ENCODE measurements at places on chromosomes 5 and 9.

- DNase-seq = no peak
Observed at GRCh38 chr9:108816037-108816436, 39.7 kb downstream of the ACTL7B start.

DNA sequence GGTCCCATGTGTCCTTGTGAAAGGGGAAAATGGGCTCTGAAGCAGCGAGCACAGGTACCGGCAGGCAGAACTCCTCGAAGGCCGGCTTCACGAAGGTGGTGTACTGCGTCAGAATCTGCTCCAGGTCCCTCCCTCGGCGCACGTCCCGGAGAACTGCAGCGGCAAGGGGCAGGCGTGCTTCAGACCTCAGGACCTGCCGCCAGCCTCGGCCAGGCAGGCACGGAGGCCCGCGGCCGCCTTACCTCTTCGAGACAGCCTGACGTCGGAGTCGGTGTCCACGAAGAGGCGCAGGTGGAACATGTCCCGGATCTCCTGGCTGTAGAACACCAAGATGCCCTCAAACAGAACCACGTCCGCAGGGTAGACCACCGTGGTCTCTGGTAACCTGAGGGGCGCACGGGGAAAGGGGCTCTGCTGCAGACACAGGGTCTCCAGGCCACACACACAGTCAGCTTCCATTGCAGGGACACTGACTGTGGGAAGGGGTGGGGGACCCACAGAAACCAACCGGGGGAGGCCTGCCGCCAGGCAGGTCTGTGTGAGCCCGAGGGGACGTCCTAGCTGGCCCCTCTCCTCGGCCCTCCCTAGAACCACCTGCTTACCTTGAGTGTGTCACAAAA, 2.1 kb downstream of the UCK1 start:
- DNase-seq = no peak

GRCh38 chr9:138024831-138025291, 147.3 kb downstream of the CACNA1B start:
- DNase-seq = no peak

- no peak for DNase-seq
Observed at GRCh38 chr9:124506433-124506832, 766 bp downstream of the NR5A1 start.

- no peak for DNase-seq
Observed at GRCh38 chr9:94824913-94825610, 98.6 kb downstream of the AOPEP start.

DNA sequence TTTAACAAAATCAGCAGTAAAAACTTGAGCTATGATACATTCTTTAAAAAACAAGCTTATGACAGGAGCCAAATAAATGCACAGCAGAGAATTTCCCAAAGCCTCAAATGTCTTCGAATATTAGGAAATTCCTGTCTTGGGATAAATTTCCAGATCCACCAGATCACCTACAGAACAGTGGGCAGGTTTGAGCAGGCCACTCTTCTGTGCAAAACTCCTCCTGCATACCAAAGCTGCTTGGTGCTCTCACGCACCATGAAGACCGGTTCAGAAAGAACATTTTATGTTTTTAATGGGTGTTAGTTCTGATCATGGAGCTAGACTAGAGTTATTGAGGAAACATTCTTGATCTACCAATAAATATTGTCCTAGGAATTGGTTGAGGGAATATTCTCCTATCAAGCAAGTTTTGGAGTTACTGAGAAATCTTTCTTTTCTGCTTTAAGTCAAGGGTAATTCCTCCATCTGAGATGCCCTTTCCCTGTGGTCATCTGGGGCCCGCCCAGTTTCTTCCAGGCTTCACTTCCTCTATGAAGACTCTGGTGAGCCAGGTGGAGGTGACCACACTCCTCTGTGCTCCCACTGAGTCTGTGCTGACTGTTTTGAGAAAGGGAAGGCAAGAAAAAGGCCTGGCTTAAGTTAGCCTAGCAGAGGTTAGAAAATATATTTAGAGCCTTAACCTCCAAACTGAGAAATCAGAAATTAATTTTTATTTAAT, 17.9 kb downstream of the TNFSF15 start:
- DNase-seq = no peak

DNA sequence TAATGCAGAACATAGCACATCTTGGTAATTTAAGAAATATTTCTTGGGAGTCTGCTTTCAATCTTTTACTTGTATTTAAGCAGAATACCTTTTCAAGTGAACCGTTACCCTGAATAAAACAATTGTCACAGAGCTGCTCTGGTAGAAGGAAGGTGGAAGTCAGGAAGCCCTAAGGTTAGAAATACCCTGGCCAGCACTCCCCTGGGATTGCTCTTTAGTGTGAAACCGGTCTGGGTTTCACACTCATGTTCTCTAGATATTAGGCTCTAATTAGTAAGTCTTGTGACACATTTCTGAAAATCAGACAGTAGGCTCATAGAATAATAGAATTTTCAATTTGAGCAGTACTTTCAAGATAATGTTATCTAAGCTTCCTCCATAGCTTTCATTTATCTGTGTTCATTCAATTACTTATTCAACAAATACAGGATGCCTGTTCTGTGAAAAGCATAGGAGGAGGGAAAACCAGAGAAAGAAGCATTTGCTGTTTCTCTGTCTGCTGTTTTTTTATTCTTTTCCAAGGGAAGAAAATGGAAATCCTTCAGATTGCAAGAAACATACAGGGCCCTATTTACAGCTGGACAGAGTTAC, 825.5 kb downstream of the TLR4 start:
- DNase-seq = no peak

GRCh38 chr5:6195711-6196358, 182.5 kb downstream of the MED10 start:
- no peak for DNase-seq

DNA sequence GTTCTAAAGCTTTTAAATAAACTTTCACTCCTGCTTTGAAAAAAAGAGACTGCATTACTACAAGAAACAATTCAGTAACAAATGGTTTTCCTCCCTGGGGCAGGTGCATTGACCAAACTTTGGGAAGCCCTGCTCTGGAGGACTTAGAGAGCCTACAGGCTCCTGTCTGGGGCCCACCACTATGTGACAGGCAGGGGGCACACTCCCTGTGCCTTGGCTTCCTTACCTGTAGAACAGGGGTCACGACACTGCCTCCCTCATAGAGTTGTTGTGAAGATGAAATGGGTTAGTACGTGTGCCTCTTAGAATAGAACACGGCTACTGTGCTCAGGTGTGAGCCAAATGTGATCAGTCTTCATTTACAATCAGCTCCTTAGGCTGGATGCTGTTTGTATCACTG, 130.1 kb downstream of the GPBP1 start:
- no peak for DNase-seq

Measured in GOT3 (cell line).